ENCODE measurements at places on chromosomes 4 and X. TPM values are rescaled to one million over a fixed set of nuclear protein-coding genes. Genes with fewer than 3 reads are reported as not detected.

The ADH1C gene
- total RNA-seq = not detected

- H3K4me3 ChIP-seq = no peak overlapping the region
- no peaks in the 10 kb centered on the region for H3K27me3 ChIP-seq
- no peaks in the 10 kb centered on the region for H3K4me1 ChIP-seq
- H3K36me3 ChIP-seq = no peaks in the 10 kb centered on the region
Measured at GRCh38 chr4:40515037-40515397, 114.6 kb downstream of the RBM47 start.

DNA sequence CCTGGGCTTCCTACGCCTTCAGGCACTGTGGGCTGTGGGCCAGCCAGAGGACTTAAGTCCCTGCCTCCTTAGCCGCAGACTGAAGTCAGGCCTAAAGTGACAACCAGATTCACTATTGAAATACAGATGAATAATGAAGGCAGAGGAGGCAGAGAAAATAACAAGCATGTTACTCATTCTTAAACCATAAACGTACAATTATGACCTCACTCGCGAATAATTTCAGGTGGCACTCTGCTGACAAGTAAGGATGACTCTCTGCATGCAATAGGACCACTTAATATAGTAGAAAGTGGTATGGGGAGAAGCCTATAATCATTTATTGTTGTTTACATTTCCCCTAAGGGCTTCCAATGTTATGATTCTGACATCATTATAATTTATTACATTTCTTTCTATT, 409.2 kb upstream of the FGF13 start:
- no peaks in the 10 kb centered on the region for H3K4me1 ChIP-seq
- no peaks in the 10 kb centered on the region for H3K27me3 ChIP-seq
- peak; percentile 10 for DNase-seq
- H3K4me3 ChIP-seq = no peak overlapping the region

- no peaks in the 10 kb centered on the region for H3K36me3 ChIP-seq
- H3K27ac ChIP-seq = no peak overlapping the region
- H3K4me3 ChIP-seq = no peak overlapping the region
- no peaks in the 10 kb centered on the region for H3K4me1 ChIP-seq
- no peaks in the 10 kb centered on the region for H3K27me3 ChIP-seq
Measured at GRCh38 chr4:138599965-138600364, 357.8 kb upstream of the SLC7A11 start.

- H3K27me3 ChIP-seq = no peaks in the 10 kb centered on the region
- no peaks in the 10 kb centered on the region for H3K4me1 ChIP-seq
- no peak overlapping the region for H3K4me3 ChIP-seq
- no peak overlapping the region for H3K27ac ChIP-seq
- no peak for DNase-seq
Measured at GRCh38 chrX:13827298-13828090, 10.6 kb upstream of the GPM6B start.

DNA sequence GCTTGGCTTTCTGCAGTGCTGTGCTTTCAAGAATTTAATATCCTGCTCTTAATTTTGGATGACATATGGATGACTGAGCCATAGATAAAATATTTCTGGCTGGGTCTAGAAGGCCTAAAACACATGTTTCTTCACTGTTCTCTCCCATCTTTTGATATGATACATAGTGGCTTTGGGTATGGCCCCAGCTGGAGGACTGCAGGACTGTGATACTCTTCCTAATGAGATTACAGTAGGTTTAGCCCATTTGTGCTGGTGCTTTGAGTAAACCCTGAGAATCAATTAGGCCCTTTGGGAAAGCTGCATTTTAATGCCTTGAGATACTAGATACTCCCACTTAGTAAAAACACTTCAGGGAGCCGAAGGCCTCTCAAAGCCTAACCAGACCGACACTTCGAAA, 38.0 kb downstream of the KIT start:
- H3K27me3 ChIP-seq = no peaks in the 10 kb centered on the region
- H3K4me1 ChIP-seq = no peaks in the 10 kb centered on the region
- no peak for DNase-seq
- no peaks in the 10 kb centered on the region for H3K36me3 ChIP-seq
- H3K4me3 ChIP-seq = no peak overlapping the region

GRCh38 chr4:97910005-97910404, 233.3 kb downstream of the STPG2 start:
- no peaks in the 10 kb centered on the region for H3K4me1 ChIP-seq
- no peaks in the 10 kb centered on the region for H3K27me3 ChIP-seq
- H3K36me3 ChIP-seq = no peaks in the 10 kb centered on the region
- no peak overlapping the region for H3K4me3 ChIP-seq

The PDGFRA gene
- 0.15 TPM for total RNA-seq

- H3K27ac ChIP-seq = no peak overlapping the region
- no peak for DNase-seq
- no peak overlapping the region for H3K4me3 ChIP-seq
- no peaks in the 10 kb centered on the region for H3K36me3 ChIP-seq
Measured at GRCh38 chr4:8182858-8183725, 16.0 kb upstream of the SH3TC1 start.

GRCh38 chr4:158519226-158519625, 2.5 kb upstream of the RXFP1 start:
- no peak overlapping the region for H3K4me3 ChIP-seq
- no peaks in the 10 kb centered on the region for H3K4me1 ChIP-seq
- H3K27ac ChIP-seq = no peak overlapping the region
- no peak for DNase-seq
- H3K27me3 ChIP-seq = no peaks in the 10 kb centered on the region

- no peak overlapping the region for H3K27ac ChIP-seq
- H3K36me3 ChIP-seq = no peaks in the 10 kb centered on the region
- no peaks in the 10 kb centered on the region for H3K4me1 ChIP-seq
- no peaks in the 10 kb centered on the region for H3K27me3 ChIP-seq
Measured at GRCh38 chrX:825991-826390, 195.4 kb downstream of the SHOX start.

- no peak for DNase-seq
- H3K4me1 ChIP-seq = no peaks in the 10 kb centered on the region
- H3K27ac ChIP-seq = no peak overlapping the region
- no peaks in the 10 kb centered on the region for H3K27me3 ChIP-seq
Measured at GRCh38 chr4:48191758-48192157, 57.7 kb upstream of the TXK start.

DNA sequence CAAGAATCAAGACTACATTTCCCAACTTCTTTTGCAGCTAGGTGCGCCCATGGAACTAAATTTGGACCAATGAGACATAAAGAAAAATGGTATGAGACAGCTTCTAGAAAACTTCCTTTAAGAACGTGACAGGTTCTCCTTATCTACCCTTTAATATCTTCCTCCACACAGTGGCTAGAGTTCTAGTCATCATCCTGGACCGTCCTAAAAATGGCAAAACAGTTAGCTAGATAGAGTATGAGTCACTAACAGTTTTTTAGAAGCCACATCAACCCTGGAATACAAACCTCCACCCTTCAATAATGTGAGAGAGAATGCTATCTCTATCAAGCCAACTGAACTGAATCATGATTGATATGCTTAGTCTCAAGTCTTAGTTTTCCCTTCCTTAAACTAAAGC, 267.9 kb upstream of the SLC7A11 start:
- H3K4me1 ChIP-seq = no peaks in the 10 kb centered on the region
- H3K4me3 ChIP-seq = no peak overlapping the region
- no peaks in the 10 kb centered on the region for H3K27me3 ChIP-seq
- H3K36me3 ChIP-seq = no peaks in the 10 kb centered on the region

- H3K27ac ChIP-seq = no peak overlapping the region
- H3K4me3 ChIP-seq = no peak overlapping the region
- DNase-seq = no peak
- no peaks in the 10 kb centered on the region for H3K36me3 ChIP-seq
Measured at GRCh38 chr4:57182132-57182874, 72.1 kb upstream of the IGFBP7 start.

DNA sequence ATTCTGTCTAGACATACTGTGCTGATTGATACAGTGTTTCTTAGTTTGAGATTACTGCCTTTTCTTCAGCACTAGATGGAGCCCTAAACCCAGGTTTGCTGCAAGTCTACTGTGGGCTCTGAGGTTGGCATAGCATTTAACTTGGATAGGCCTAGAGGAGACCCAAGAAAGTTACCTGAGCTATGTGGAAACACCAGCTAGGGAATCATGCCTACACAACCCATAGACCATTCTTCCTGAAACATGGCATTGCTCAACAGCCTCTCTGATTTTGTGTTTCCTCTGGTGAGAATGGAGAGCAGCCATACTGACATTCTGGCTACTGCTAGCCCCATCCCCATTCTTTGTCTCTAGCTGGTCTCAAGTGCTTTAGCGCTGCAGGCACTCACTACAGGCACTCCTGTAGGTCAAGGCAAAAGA, 287.7 kb upstream of the PCDH18 start:
- H3K4me3 ChIP-seq = no peak overlapping the region
- H3K27me3 ChIP-seq = no peaks in the 10 kb centered on the region
- peak; percentile 12 for DNase-seq
- H3K4me1 ChIP-seq = no peaks in the 10 kb centered on the region
- no peaks in the 10 kb centered on the region for H3K36me3 ChIP-seq

The SPANXB1 gene
- not detected for total RNA-seq

DNA sequence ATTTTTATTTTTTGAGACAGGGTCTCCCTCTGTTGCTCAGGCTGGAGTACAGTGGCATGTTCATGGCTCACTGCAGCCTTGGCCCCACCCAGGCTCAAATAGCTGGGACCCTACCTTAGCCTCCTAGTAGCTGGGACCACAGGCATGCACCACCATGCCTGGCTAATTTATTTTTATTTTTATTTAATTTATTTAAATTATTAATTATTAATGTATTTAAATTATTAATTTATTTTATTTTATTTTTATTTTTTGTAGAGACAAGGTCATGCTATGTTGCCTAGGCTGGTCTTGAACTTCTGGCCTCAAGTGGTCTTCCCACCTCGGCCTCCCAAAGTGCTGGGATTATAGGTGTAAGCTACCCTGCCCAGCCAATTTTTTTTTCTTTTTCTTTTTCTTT, 69.3 kb downstream of the EGF start:
- no peaks in the 10 kb centered on the region for H3K4me1 ChIP-seq
- no peaks in the 10 kb centered on the region for H3K36me3 ChIP-seq
- no peak overlapping the region for H3K4me3 ChIP-seq
- DNase-seq = no peak
- peaks cover 3% of the 10 kb centered on the region for H3K27me3 ChIP-seq

The XAGE1A gene
- not detected for total RNA-seq

The SULT1E1 gene
- not detected for total RNA-seq

Data from Panc1 (cell line).